ENCODE measurements at places on chromosomes 2 and 18.

DNA sequence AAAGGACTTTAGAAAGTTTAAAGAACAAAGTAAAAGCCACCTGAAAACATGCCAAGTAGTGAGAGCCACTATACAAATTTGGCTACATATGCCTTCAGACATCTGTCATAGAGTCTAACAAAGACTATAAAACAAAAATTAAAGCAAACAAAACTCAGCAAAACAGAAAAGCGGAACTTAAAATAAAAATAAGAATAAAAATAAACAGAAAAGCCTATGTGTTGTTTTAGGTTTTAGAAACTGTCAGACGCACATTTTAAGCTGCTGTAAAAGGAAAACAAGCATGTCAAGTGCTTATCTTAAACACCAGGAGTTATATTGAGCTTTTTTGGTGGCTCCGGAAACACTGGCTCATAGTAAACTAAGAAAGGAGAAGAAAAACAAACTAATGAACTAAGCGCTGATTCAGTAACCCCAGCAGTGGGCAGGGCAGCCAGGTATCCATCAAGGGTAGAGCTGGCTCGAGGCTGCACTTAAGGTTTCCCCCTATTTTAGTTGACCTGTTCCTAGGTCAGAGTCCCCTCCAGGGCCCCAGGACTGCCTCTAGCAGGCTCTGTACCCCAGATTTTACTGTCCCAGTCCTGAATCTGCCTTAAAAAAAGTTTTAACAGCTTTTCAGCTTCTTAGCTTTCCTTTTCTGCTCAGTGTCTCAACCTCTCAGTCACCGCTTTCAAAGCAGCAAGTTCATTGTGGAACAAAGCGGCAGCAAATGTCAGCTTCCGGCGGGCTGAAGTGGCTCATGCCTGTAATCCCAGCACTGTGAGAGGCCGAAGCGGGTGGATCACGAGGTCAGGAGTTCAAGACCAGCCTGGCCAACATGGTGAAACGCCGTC is 15.4 kb upstream of the RMC1 start:
- DNase-seq: peak; percentile 31

GRCh38 chr2:48696881-48697280 is 58.6 kb downstream of the LHCGR start:
- DNase-seq: no peak

GRCh38 chr2:197647961-197648690 is 27.3 kb downstream of the RFTN2 start:
- DNase-seq: no peak

DNA sequence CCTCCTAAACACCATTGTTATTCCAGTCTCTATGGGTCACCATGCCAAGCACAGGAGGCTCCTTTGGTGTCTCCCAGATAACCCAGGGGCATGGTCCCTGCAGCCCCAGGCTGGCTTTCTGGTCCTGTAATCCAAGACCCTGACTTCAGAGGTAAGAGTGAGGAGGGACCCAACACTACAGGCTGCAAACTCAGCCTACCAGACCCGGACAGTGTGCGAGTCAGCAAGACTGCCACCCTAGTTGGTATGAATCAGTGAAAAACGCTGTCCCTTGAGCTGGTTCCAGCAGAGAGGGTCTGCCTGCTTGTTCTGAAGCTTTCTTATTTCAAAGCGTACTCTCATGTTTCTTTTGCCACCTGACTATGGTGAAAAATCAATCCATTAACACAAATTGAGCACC is 47.6 kb upstream of the ZFP36L2 start:
- DNase-seq: no peak

- DNase-seq: no peak
These were observed 122.7 kb downstream of the CAPN13 start for GRCh38 chr2:30684516-30684915.

DNA sequence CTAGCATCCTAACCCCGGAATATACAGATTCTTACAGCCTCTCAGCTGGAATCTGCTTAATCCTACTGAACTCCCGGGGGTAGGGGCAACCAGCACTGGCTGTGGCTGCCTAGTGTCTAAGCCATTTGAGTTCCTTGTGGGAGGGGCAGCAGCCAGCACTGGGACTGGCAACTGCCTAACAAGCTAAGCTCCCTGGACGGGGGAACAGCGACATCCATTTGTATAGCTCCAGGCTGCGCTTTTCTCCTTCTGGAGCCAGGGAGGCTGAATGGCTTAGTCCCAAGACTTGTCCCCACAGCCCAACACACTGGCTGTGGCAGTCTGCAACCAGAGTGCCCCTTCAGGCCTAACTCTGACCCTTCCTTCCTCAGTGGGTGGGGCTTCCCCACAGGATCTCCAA is 787.2 kb downstream of the METTL4 start:
- DNase-seq: no peak

DNA sequence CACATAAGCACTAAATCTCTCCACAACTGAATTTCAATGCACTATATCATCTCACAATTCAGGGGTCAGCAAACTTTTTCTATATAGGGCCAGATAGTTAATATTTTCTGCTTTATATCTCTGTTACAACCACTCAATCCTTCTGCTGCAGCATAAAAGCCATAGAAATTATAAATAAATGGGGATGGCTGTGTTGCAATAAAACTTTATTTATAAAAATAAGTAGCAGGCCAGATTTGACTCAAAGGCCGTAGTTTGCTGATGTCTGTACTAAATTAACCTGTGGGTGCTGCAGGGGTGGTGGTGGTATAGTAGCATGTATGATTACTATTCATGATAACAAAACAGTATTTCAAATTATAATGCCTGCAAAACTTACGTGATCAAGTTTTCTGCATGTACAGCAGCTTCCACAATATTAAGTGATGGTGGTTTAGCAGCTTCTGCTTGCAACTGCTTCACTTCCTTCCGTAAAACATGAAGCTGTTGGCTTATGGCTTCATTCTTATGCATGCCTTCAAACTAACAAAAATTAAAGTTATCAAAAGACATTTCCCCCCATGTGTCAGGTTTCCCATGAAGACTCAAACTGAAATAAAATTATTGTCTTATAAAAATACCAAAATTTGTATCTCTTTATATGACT is 64.1 kb downstream of the SIGLEC15 start:
- DNase-seq: no peak

Data from stimulated activated CD4-positive, alpha-beta T cell treated with anti-CD3 and anti-CD28 coated beads, Interleukin-2, amount 100 ng/mL, for 4 hours (primary cell).